ENCODE measurements at places on chromosomes 16 and 17. TPM values are rescaled to one million over a fixed set of nuclear protein-coding genes. Genes with fewer than 3 reads are reported as not detected.
A peak's percentile ranks its signal among the peaks of the same experiment; 100 is the strongest.

- DNase-seq, result no peak
Measured at GRCh38 chr17:81984773-81985410, 7.5 kb downstream of the ASPSCR1 start.

GRCh38 chr17:7354262-7354843, 603 bp upstream of the TMEM95 start:
- DNase-seq, result peak; percentile 50

DNA sequence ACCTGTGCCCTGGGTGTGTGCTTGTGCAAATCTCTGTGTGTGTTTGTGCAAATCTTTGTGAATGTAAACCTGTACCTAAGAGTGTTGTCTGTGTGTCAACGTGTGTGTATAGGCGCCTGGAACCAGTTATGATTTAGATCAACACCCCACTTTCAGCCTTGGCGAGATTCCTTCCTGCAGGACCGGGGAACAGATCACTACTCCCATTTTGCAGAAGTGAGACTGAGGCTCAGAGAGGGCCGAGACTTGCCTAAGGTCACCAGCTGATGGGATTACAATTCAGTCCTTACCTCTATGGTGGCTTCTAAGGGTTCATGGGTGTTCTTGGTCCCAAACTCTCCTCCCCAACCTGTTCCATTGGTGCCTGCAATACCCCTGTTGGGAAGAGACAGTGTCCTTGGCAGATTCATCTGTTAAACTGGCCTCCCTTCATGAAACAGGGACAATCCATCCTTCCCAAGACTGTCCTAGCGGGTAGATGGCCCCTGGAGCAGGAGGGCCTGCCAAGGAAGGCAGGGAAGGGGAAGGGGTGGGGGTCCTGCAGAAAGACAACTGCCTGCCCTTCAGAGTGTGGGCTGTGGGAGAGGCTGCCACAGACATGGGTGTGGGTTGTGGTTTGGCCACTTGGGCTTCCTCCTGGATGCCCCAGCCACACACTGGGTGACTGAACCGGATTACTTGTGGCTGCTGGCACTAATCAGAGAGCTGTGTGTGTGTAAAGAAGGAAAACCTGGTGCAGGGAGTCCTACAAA, 6.9 kb upstream of the MAPK7 start:
- DNase-seq, result no peak

GRCh38 chr16:58047557-58048348, 22.2 kb downstream of the MMP15 start:
- no peak for DNase-seq

GRCh38 chr17:63185420-63185819, 219.4 kb downstream of the TANC2 start:
- no peak for DNase-seq

Gene C17orf78
- not detected for total RNA-seq

- peak; percentile 82 for DNase-seq
Measured at GRCh38 chr17:20066253-20066652, 57.1 kb downstream of the SPECC1 start.

- DNase-seq, result no peak
Measured at GRCh38 chr16:48605518-48606110, 4.4 kb downstream of the N4BP1 start.

Gene ABCC12
- not detected for total RNA-seq

DNA sequence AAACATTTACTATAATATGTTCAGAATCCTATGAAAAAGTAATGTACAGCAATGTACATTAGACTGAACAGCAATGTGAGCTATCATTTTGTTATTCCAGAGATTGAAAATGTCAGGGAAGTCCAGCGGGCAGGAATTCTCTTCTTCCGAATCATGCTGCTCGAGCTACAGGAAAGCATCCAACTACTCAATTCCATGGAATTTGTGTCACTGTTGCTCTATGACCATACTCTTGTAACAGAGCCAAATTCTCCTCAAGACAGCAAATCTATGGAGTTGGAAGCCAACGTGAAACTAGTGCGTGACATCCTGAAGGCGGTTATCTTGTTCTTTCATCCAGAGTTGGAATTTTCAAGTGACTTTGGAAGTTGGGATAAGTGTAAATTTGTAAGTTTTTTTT, 24.8 kb upstream of the NSRP1 start:
- peak; percentile 80 for DNase-seq

- DNase-seq, result no peak
Measured at GRCh38 chr16:65888201-65888600, 478.3 kb upstream of the CDH5 start.

GRCh38 chr16:64469906-64470702, 651.8 kb downstream of the CDH11 start:
- DNase-seq, result peak; percentile 89

DNA sequence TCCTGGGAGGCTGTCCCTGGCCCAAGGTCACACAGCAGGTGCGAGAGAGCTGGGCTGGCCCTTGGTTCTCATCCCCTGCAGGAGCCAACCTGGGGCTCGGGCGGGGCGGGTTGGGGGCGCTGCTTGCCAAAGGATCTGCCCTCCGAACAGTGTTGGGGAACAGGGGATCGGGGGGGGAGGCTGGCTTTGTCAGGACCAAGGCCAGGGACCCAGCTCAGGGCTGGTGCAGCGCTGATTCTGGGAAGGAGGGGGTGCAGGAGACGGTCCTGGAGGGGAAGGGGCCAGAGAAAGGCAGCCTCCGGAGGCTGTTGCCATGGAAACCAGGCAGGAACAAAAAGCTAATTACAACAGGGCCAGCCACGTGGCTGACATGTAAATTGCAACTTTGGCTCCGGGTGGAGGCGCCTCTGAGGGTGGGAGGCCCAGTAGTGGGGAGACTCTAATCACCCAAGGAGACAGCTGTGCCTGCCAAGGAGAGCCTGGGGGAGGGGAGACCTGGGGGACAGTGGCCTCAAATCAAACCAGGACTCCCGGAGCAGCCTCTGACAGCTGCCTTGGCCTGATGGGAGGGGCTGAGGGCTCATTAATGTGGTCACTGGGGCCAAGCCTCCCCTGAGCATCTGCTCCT, 1.3 kb downstream of the TUBB3 start:
- DNase-seq, result peak; percentile 66

DNA sequence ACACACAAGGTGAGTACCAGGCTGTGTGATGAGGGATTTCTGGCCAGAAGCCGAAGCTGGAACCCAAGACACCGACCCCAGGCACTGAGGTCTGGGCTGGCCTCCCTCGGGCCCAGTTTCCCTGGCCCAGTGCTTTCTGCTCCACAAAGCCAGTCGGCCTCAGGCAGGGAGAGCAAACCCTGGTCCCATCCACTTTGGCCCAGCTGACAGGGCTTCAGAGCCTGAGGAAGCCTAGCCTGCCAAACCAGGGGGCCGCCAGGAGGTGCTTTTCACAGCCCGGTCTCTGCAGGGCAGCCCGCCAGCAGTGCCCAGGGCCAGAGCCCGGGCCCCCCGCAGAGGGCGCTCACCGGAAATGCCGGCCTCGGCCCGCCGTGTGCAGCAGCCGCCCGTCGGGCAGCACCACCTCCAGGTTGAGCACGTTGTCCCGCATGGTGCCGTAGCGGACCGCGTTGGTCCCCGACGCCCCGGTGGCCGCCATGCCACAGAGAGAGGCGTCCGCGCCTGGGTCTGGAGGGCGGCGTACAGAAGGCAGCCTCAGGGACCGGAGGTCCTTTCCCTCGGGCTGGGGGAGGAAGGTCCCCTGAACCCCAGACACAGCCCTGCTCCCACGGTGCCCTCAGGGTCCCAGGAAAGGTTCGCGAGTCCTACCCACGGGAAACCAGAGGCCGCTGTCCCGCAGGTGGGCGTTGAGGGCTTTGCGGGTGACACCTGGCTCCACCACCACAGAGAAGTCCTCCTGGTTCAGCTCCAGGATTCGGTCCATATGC, 2.2 kb downstream of the LDHD start:
- DNase-seq, result no peak

- DNase-seq, result no peak
Measured at GRCh38 chr16:82224821-82225220, 54.8 kb upstream of the MPHOSPH6 start.

- no peak for DNase-seq
Measured at GRCh38 chr16:9099131-9099625, 7.7 kb downstream of the HAPSTR1 start.

- no peak for DNase-seq
Measured at GRCh38 chr17:36048066-36048465, 16.0 kb upstream of the CCL18 start.

DNA sequence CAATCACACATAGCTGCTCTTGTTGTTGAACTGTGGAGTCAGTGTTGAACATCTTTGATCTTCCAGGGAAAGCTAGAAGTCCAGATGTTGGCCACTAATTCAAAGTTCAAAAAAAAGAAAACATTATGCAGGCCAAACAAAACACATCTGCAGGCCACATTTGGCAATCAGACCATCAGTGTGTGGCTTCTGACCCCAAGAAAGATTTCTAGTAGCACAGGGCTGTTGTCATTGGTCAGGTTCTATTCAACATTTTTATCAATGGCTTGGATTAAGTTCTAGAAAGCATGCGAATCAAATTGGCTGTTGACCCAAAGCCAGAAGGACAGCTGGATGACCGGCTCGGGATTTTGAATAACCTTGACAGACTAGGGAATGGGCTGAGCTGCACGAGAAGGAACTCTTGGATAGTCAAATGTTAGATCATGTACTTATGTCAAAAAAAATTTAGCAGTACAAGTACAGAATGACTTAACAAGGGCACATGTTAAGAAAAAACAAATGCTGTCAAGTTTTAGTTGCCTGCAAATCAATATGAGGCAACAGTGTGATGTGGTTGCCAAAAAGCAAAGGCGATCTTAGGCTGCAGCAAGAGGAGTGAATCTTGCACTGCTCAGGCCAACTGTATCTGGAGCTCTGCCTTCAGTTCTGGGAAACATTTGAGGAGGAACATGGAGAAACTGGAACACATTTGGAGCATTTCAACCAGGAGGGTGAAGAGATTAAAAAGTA, 187.6 kb downstream of the RGS9 start:
- peak; percentile 83 for DNase-seq

DNA sequence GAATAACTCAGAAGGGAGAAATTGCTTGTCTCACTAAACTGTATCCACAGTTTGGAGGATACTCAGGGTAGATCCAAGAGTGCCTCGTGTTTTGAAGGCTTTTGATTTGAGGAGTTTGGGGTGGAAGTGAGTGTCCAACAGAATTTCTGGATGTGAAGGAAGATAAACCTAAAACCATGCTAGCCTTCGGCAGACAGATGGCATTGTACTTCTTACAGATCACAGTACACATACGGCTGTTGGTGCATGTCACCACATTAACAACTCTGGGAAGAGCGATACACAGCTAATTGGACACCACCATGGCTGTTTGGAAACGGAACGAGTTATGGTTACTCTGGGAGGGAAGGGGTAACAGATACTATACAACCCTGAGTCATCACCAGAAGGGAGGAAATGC, 420.4 kb downstream of the GRIN2A start:
- DNase-seq, result no peak

- DNase-seq, result no peak
Measured at GRCh38 chr16:48524348-48525200, 85.4 kb downstream of the N4BP1 start.

GRCh38 chr16:68385371-68385770, 62.9 kb downstream of the SMPD3 start:
- no peak for DNase-seq

GRCh38 chr17:44093231-44093900, 22.8 kb downstream of the G6PC3 start:
- DNase-seq, result peak; percentile 61

Gene BMERB1
- total RNA-seq, result 31.4 TPM

DNA sequence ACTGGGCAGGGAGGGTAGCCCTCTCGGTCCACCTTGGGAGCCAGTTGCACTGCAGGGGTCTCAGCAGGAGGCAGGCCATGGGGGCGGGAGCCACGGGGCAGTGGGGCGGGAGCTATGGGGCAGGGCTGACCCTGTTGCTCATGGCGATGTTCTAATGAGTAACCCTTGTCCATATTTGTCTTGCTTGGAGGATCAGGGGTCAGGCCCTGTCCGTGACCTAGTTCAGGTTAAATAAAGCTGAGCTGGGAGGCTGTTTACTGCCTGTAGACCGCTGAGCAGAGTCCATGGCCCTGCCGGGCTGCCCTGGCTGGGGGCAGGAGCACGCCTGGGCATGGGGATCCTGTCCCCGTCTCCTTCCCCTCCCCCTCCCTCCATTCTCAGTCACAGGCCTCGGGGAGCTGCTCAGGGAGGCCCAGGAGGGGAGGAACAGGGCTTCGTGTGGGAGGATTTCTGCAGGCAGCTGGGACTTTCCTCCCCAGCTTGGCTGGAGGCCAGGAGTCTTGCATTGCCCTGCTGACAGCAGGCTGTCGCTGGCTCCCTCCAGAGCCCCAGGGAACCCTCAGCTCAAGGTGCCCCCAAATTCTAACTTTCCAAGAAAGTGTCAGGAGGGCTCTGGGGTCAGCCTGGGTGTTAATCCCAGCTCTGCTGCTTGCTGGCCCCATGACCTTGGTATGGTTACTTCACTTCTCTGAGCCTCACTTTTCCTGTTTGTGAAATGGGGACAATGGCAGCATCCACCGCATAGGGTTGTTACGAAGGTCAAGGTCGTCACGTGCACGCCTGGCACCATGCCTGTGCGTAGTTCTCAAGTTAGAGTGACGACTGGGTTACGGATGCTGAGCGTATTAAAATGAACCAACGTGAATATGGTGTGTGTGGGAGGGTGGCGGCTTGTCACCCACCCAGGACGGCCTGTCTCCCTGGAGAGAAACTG, 6.1 kb upstream of the SERPINF2 start:
- peak; percentile 77 for DNase-seq

- DNase-seq, result no peak
Measured at GRCh38 chr17:58335779-58336455, 7.3 kb upstream of the TSPOAP1 start.

- DNase-seq, result no peak
Measured at GRCh38 chr17:1997289-1997926, 27.7 kb downstream of the RTN4RL1 start.

Data from tongue (tissue), 3 donors.